ENCODE measurements at places on chromosomes 1 and 21.

DNA sequence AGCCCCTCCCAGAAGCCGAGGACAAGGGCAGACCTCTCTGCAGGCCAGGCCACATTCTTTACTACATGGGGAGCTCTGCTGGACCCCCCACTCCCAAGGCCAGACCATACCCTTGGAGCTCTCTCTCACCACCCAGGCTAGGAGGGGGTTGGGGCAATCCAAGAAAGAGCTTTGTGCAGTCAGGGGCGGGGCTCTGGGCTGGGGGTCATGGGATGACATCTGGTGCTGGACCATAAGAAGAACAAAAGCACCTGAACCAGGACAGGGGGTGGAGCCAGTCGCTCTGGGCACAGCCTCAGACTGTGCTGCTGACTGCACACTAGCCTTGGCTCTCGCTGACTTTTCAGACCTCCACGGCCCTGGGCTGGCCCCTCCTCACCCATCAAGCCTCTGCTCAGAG is 23.1 kb upstream of the AJAP1 start:
- DNase-seq, result no peak

DNA sequence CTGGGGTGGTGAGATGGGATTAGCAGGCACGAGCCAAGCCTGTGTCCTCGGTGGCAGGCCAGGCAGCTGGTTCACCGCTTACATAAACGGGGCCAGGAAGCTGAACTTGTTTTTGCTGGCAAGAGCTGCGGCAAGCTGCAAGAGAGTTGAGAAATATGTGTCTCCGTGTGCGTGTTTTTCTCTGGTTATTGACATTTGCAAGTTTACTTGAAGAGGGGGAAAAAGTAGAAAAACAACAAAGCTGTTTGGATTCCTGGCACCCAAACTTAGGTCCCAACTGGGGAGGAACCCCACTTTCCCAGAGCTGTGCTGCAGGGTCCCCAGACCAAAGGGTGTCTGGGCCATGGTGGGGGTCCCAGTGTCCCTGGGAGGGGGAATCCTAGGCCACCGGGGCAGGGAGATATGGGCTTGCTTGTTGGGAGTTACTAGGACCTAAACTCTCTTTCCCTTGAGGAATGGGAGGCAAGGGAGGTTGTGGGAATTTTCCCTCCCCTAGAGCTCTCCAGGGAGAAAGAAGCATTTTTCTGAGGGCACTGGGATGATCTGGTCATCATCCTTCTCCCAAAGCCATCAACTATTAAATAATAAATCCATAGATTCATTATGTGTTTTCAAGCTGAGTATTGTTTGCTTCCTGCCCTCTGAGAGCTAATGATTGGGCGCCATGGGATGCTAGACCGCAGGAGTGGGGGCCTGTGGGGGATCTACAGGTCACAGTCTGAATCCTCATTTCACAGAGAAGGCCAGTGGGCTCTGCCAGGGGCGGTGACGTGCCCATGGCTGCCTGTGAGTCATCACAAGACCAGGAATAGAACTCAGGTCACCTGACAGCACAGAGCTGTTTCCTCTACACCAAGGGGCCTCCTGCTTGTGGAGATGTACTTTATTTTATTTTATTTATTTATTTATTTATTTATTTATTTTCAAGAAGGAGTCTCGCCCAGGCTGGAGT is 14.8 kb downstream of the IL6R start:
- peak; percentile 65 for DNase-seq

DNA sequence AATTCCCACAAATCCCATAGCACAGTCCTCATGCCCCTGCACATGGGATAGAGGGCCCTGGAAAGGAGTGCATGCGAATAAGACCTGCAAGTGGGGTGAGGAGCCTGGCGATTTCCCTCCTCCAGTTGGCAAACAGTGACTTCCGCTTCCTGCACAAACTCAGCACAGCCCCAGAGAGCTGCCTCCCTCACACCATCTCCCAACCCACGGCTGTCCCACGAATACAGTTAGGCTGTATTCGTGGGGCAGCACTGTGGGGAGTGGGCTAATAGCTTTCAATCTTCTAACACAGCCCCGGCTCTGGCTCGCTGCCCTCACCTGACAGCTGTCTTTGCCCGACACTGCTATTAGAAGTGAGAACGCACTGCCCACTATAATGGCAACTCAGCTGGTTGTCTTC is 28.2 kb upstream of the CNTN2 start:
- DNase-seq, result no peak

- DNase-seq, result no peak
Measured at GRCh38 chr1:177975588-177976495, 6.0 kb upstream of the SEC16B start.

DNA sequence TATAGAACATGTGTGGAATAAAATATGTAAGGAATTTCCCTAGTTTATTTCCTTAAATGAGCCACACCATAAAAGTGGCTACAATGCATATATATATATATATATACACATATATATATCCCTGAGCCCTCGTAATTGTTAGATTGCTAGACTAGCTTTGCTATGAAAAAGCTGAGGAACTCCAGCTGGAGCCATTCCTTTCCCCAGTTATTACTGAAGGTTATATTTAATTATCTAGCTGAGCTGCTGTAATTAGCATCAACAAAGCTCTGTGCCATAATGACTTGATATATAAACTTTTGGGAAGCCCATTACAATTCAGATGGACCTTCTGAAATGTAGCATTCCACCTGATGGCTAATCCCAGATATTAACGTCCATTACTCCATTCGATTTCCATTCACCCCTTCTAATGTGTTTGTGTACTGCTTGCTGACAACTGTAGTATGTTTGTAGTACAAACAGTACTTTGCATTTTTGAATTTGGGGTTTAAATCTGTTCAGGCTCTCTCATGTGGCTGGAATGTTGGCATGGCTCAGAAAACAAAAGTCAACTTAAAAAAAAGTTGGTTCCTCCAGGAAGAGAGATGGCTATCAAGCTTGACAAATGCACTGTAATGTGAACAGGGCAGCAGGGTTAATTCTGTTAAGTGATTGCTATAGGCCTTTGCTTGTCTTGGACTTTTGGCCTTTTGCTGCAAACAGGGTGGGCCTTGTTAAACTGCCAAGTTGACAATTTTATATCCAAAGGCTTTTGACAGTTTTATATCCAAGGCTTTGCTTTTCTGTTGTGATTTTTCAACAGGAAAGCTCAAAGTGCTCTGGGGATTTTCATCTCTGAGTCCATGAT is 170.0 kb downstream of the LTN1 start:
- DNase-seq, result peak; percentile 6

DNA sequence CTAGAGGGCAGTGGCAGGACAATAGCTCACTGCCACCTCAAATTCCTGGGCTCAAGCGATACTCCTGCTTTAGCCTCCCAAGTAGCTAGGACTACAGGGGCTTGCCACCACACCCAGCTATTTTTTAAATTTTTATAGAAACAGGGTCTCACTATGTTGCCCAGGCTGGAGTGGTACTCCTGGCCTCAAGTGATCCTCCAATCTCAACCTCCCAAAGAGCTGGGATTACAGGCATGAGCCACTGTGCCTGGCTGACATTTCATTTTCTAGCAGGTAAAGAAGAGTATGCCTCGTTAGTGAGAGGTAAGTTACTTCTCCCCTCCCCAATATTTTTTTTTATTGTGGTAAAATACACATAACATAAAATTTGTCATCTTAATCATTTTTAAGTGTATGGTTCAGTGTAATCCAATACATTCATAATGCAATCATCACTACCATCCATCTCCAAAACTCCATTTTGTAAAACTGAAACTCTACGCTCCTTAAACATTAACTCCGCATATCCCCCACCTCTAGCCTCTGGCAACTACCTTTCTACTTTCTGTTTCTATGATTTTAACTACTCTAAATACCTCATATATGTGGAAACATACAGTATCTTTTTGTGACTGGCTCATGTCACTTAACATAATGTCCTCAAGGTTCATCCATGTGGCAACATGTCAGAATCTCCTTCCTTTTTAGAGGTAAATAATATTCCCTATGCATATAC is 22.4 kb downstream of the ZZZ3 start:
- DNase-seq, result no peak

DNA sequence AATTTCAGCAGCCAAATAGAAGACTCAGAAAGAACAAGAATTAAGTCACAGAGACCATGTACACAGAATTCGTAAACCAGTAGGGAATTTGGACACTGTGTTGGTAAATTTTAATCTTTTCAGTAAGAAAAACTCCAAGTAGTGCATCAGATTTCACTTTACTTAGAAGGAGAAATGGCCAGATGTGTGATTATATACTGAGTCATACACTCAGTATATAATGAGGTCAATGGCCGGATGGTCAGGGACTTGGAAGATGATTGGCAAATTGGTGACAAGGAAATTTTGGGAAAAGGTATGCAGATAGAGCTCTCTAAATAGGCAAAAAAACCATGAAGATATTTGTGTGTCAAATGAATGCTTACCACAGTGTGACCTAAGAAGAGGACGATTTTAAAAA is 399.8 kb upstream of the LRRC7 start:
- no peak for DNase-seq

GRCh38 chr1:178470411-178470960 is 26.3 kb downstream of the CLEC20A start:
- no peak for DNase-seq

GRCh38 chr1:226874579-226875425 is 4.4 kb downstream of the PSEN2 start:
- no peak for DNase-seq

DNA sequence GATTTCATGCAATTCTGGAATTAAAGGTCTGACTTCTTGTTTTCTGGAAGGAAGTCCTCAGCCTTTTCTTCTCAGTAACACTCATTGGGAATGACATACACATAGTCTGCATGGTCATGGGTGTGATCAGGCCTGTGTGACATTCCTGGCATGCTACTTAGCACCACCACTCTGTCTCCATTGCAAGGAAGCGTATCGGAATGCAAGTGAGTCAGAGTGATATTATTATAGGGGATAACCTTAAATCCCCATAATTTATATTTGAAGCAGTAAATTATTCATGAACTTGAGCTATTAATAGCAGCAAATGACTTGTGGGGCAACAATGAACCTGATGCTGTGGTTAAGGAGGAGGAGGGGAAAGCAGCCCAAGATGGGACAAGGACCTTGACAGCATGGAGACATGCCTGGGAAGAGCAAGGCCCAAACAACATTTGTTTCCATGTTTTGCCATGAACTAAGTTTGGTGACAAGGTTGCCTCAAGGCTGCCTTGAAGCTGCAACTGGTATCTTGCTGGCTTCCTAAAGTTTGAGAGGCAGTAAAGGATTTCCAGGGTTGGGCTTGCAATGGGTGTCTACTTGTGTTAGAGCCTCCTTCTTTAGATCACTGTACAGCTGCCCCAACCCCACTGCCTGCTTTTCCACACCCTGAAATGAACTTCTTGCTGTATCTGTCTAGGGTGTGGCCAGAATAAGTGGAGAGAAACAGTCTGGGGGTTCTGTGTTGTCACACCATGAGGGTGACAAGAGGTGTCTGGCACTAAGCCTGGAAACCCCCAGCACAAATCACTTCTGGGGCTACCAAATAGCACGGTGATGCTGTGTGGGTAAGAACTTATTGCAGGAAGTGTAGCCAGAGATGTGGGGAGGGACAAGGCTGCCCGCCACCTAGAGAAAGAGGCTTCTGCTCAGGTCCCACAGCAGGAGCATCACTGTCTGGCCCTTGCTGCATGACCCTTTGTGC is 4.6 kb downstream of the MAB21L3 start:
- DNase-seq, result no peak

- DNase-seq, result no peak
Measured at GRCh38 chr1:41936107-41936506, 17.4 kb upstream of the HIVEP3 start.

- no peak for DNase-seq
Measured at GRCh38 chr1:29675481-29676263, 439.4 kb downstream of the PTPRU start.

DNA sequence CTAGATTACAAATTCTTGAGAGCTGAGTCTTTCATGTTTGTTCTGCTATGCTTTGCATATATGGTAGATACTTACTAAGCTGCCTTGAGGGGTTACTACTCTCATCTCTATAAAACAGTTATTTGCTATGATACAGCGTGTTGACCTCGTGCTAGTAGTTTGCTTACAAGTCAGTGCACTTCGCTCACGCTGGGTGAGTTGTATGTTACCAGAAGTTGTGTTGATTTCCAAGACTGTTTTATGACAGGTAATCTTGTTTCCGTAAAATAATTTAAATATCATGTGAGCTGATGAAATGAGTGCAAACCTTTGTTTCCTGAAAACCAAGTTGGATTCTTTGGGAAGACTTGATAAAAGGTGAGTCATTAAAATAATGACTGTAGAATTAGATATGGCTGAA is 7.3 kb downstream of the MRPS6 start:
- no peak for DNase-seq

DNA sequence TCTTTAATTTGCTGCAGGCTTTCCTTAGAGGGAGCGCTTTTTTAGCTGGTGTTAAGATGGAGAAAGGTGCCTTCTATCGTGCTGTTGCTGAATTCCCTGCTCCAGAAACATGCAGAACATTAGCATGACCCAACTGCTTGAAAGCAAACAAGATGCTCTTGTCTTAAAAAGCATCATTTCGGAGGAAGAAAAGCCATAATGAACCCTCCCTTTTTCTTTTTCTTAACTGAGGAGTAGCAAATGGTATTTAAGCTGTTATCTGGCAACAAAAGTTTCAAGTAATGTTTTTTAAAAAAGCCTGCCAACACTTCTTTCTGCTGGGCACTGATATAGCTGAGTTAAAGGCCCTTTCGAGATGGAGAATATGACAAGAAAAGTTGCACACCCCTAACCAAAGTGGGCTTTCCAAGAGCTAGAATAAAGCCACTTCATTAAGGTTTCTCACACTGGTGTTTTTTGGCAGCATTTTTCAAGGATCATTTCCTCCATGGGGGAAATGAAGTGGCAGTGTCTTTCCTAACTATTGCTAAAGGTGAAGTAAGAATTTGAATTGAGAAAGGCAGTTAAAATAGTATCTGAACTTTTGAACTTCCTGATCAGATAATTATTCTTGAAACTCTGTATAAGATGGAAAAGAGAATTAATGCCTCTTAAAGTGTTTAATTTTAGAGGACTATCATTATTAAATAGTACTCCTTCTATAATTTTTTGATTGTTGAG is 38.8 kb downstream of the ST6GALNAC5 start:
- no peak for DNase-seq

GRCh38 chr1:23718482-23718881 is 24.8 kb upstream of the ELOA start:
- DNase-seq, result no peak

- no peak for DNase-seq
Measured at GRCh38 chr1:162281426-162281825, 95.2 kb downstream of the SPATA46 start.

GRCh38 chr1:19942088-19942487 is 18.7 kb upstream of the PLA2G2E start:
- no peak for DNase-seq

DNA sequence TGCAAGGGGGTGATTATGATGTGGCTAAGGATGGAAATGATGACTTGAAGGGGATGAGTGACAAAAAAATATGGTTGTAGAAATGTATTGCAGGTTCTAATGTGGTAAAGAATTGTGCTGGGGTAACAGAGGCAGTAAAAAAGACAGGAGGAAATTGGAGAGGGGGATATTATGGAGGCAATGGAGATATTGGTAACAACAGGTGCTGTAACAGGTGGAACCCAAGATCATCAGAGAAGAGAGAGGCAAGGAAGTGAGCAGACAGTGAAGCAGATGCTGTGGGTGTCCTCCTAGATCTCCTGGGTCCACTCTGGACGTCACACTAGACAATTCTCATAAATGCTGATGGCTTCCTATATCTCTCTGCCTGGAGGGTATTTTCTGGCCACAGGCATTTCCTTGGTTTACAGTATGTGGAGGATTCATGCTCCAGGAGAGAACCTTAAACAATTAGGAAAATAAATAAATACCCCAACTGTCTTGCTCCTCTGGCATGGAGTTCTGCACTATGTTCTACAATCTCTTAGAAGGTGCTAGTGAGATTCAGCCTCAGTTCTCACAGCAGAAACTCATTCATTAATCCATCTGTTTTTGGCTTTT is 620.3 kb upstream of the PLXNA2 start:
- no peak for DNase-seq
